ENCODE measurements at places on chromosomes 3 and 15. TPM values are rescaled to one million over a fixed set of nuclear protein-coding genes. Genes with fewer than 3 reads are reported as not detected.

The CLSTN2 gene
- total RNA-seq, result not detected

GRCh38 chr15:58165661-58166060 is 27.5 kb downstream of the AQP9 start:
- H3K4me1 ChIP-seq, result no peaks in the 10 kb centered on the region
- no peak overlapping the region for H3K4me3 ChIP-seq
- no peak overlapping the region for H3K27ac ChIP-seq
- no peak for DNase-seq
- H3K36me3 ChIP-seq, result no peaks in the 10 kb centered on the region

The CKMT1A gene
- total RNA-seq, result 0.16 TPM

DNA sequence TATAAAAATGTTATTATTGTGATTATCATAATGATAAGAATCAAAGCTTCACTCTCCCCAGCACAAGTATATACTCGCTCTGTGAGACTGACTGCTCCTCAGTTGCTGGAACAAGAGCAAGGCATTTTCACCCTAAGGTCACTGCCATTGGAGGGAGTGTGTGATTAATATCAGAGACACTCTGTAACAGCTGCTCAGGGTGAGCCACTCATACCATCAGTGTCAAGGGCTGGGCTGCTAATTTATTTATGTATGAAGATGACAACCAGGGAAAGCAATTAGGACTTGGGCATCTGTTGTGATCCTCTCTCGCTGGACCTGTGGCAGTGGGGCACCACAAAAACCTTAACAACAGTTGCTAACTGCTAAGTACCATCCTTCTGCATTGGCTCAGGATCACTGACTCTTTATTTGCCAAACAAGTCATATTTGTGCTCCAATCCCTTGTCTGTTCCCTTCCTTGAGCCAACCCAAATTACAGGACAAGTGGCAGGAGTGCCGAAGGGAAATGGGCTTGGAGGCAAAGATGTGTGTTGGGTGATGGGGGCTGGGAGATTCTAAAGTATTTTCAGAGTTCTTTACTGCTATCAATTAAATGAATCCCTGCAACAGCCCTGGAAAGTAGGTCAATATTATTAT is 297.5 kb upstream of the STT3B start:
- no peak for DNase-seq
- H3K27ac ChIP-seq, result no peak overlapping the region
- peaks cover 49% of the 10 kb centered on the region for H3K4me1 ChIP-seq
- no peak overlapping the region for H3K4me3 ChIP-seq

The A4GNT gene
- total RNA-seq, result not detected

Measured in activated T-helper 1 cell treated with anti-CD3 and anti-CD28 coated beads, Interleukin-12 subunit alpha, Interleukin-12 subunit beta, Interleukin-2, Interleukin-4 antibody, amounts not matched to agents 30 ng/mL and 10 ng/mL and 1 ng/mL, durations not matched to agents 14 hours and 24 hours and 36 hours (primary cell).